ENCODE measurements at places on chromosomes 6 and 20. TPM values are rescaled to one million over a fixed set of nuclear protein-coding genes. Genes with fewer than 3 reads are reported as not detected.

DNA sequence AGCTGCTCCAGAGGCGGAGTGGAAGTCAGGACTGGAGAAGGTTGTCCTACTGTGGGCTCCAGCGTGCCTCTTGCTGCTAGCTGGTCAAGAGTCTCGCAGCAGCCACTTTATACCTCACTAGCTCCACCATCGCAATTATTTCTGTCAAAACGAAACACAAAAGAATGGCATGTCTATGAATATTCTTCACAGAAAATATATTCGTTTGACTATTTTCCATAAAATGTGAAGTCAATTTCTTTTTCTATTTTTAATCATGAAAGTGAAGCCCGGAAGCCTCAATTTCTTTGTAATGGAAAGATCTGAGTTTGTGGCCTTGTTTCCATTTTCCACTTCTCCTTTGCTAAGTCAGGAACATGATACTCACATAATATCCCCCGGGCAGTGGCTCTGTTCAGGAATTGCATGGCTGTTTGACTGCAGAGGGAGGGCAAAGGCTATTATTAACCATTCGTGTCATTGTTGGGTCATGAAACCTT lies 51.7 kb downstream of the DTD1 start:
- H3K4me1 ChIP-seq = peaks cover 2% of the 10 kb centered on the region
- H3K4me3 ChIP-seq = no peak overlapping the region
- no peaks in the 10 kb centered on the region for H3K27me3 ChIP-seq
- H3K36me3 ChIP-seq = no peaks in the 10 kb centered on the region
- no peak for DNase-seq
- H3K27ac ChIP-seq = no peak overlapping the region

DNA sequence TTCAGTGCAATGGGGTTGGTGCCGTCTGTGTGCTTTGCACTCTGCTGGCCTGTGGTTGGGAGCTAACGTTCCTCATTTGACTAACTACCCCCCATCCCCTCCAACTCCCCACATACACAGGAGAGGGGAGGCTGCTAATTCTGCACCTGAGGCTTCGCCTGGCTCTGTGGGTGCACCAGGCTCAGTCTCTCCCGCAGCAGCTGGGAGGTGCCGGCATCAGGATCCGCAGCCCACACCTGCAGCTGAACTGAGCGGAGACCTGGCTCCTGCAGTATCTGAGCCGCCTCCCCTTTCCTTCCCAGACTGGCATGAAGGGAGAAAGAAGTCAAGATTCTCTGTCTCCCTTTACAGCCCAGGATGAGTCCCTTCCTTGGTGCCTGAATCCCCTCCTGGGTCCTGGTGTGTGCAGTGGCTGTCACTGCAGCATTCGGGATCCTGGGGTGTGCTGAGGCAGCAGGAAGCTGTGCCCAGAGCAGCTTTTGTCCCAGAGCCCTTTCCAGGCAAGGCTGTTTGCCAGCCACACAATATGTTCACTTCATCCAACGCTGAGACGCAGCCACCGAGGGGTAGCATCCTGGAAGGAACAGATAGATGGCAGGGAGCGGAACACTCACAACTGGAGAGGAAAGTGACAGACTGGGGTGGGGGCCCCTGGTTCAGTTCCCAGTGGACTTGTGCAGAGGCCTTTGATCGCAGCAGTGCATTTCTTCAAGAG lies 70.2 kb downstream of the CDH4 start:
- no peak overlapping the region for H3K27ac ChIP-seq
- H3K36me3 ChIP-seq = no peaks in the 10 kb centered on the region
- DNase-seq = no peak
- no peak overlapping the region for H3K4me3 ChIP-seq

DNA sequence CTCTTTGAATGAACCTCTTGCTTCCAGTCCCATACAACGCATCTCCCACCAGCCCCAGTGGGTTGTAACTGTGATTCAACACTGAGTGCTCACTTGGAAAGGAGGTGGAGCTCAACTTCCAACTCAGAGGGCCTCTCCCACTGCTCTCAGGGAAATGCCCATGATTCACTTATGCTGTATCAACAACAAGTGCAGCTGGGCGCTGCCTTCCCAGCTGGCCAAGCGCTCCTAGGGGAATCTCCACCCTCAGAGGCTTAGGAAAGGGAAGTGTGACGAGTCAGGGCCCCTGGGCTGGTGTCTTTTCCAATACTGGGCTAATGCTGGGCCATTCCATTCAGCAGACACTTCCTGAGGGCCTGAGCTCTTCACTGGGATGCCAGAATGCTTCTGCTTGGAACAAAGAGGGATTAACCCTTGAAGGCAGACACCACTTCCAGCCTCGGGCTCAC lies 8.1 kb upstream of the OCSTAMP start:
- H3K4me3 ChIP-seq = no peak overlapping the region
- H3K4me1 ChIP-seq = peaks cover 5% of the 10 kb centered on the region
- H3K27me3 ChIP-seq = no peaks in the 10 kb centered on the region
- DNase-seq = no peak
- no peak overlapping the region for H3K27ac ChIP-seq
- no peaks in the 10 kb centered on the region for H3K36me3 ChIP-seq

- H3K4me1 ChIP-seq = no peaks in the 10 kb centered on the region
- no peak overlapping the region for H3K4me3 ChIP-seq
- no peaks in the 10 kb centered on the region for H3K27me3 ChIP-seq
- no peaks in the 10 kb centered on the region for H3K36me3 ChIP-seq
- no peak overlapping the region for H3K27ac ChIP-seq
- DNase-seq = no peak
Observed at GRCh38 chr20:24241466-24241865, 228.0 kb upstream of the SYNDIG1 start.

GRCh38 chr20:41903586-41903985 lies 285.4 kb upstream of the CHD6 start:
- no peak for DNase-seq
- no peak overlapping the region for H3K4me3 ChIP-seq
- no peaks in the 10 kb centered on the region for H3K27me3 ChIP-seq
- no peak overlapping the region for H3K27ac ChIP-seq
- no peaks in the 10 kb centered on the region for H3K36me3 ChIP-seq

DNA sequence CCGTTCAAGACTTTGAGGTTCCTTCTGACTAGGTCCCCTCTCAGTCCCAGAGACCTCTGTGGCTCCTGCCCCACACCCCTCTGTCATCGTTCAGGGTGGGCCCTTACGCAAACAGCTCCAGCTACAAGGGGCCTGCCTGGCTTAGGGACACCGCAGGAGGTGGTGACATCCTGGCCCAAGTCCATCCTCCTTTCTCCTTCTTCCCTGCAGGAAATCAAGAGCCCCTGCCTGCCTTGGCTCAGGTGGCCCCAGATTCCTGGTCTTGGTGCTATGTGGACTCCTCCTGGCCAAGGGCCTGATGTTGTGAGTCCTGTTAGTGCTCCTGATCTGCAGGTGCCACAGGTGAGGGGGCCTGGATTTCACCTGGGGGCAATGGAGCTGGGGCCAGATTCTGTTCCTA lies 8.1 kb downstream of the TREML4 start:
- H3K4me1 ChIP-seq = no peaks in the 10 kb centered on the region
- no peaks in the 10 kb centered on the region for H3K27me3 ChIP-seq
- H3K4me3 ChIP-seq = no peak overlapping the region

GRCh38 chr6:24982231-24982630 lies 46.5 kb upstream of the RIPOR2 start:
- H3K4me3 ChIP-seq = no peak overlapping the region
- H3K27me3 ChIP-seq = no peaks in the 10 kb centered on the region
- H3K4me1 ChIP-seq = peaks cover 1% of the 10 kb centered on the region
- no peak overlapping the region for H3K27ac ChIP-seq
- no peaks in the 10 kb centered on the region for H3K36me3 ChIP-seq

DNA sequence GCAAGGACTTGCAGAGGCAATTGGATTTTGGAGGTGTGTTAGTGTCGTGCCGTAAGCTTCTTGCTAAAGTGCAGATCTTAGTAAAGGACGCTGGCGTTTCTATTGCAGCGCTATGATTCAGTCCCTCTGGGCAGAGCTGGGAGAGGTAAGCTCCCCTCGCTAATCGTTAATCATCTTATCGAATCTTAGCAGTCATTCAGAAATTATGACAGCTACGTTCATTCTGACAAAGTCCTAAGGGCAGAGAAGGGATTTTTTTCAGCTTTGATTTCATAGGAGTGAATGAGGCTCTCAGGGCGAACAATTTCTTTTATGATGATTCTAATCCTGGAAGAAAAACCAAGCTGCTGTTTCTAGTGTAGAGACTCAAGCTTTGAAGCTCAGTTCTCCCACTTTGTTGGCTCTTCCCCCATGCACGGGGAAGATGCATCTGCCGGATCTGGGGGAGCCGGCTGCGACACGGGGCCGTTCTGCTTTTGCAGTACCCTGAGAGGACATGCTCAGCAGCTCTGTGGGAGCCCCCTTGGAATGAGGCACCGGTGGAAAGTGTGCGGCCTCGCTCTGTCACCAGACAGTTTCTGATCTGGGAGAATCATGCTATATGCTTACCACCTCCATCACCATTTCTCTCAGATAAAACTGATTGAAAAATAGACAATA lies 79.1 kb upstream of the SLC22A23 start:
- no peak for DNase-seq
- no peak overlapping the region for H3K27ac ChIP-seq
- no peaks in the 10 kb centered on the region for H3K36me3 ChIP-seq
- H3K4me3 ChIP-seq = no peak overlapping the region

DNA sequence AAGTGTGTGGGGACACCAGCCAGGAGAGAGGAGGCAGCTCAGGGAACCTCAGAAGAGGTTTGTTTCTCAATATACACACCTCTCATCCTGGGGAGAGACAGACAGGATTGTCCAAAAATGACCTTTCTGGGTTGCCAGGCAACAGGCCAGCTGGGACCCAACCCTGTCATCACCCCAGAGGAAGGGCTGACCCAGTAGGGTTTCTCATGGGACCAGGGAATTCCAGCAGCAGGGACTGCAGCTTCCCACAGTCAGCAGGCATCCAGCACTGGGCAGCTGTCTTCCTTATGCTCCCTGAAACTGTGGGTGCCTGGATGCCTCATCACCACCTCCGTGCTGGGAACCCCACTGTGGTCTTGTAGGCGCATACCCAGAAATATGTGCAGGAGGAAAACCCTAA lies 1.3 kb downstream of the C20orf202 start:
- DNase-seq = no peak
- H3K4me1 ChIP-seq = no peaks in the 10 kb centered on the region
- no peak overlapping the region for H3K4me3 ChIP-seq
- H3K27ac ChIP-seq = no peak overlapping the region
- H3K36me3 ChIP-seq = no peaks in the 10 kb centered on the region
- H3K27me3 ChIP-seq = no peaks in the 10 kb centered on the region

- H3K36me3 ChIP-seq = no peaks in the 10 kb centered on the region
- no peaks in the 10 kb centered on the region for H3K27me3 ChIP-seq
- DNase-seq = no peak
- H3K27ac ChIP-seq = no peak overlapping the region
- H3K4me1 ChIP-seq = no peaks in the 10 kb centered on the region
Observed at GRCh38 chr20:62728028-62728780, 19.6 kb downstream of the NTSR1 start.

DNA sequence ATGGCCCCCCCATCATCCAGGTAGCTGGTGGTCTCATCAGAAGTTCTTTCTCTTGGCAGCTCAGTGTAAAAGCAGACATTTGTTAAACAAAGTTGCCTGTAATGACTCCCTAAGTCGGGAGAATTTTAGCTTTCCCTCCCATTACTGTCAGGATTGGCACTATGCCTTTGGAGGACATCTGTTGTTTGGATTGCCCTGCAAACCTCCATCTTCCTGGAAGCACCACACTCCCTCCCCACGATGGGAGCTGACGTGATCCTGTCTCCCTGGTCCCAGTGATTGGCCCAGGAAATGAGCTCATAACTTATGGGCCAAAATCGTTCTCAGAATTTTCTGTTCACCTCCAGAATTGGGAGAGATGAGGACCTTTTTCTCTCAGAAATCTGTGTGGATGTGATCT lies 42.6 kb upstream of the CNR1 start:
- no peaks in the 10 kb centered on the region for H3K36me3 ChIP-seq
- H3K4me3 ChIP-seq = no peak overlapping the region
- DNase-seq = no peak

The ARHGAP18 gene
- 9.6 TPM for total RNA-seq

The HLA-DQA2 gene
- total RNA-seq = not detected

The GJA10 gene
- not detected for total RNA-seq

The GGTLC1 gene
- not detected for total RNA-seq

The THBD gene
- total RNA-seq = 12.0 TPM

The DOP1A gene
- total RNA-seq = 28.5 TPM
